ENCODE measurements at places on chromosomes 2 and 18. TPM values are rescaled to one million over a fixed set of nuclear protein-coding genes. Genes with fewer than 3 reads are reported as not detected.
A peak's percentile ranks its signal among the peaks of the same experiment; 100 is the strongest.

GRCh38 chr2:88114889-88115288 lies 13.0 kb downstream of the FABP1 start:
- no peak for DNase-seq

GRCh38 chr2:136098441-136098840 lies 19.5 kb downstream of the CXCR4 start:
- DNase-seq = no peak

GRCh38 chr2:39385172-39385571 lies 51.9 kb downstream of the MAP4K3 start:
- DNase-seq = no peak

GRCh38 chr2:188798159-188798558 lies 176.0 kb upstream of the COL3A1 start:
- no peak for DNase-seq

GRCh38 chr2:47254464-47254863 lies 99.4 kb upstream of the STPG4 start:
- no peak for DNase-seq

GRCh38 chr2:67631483-67631882 lies 234.3 kb downstream of the ETAA1 start:
- no peak for DNase-seq

DNA sequence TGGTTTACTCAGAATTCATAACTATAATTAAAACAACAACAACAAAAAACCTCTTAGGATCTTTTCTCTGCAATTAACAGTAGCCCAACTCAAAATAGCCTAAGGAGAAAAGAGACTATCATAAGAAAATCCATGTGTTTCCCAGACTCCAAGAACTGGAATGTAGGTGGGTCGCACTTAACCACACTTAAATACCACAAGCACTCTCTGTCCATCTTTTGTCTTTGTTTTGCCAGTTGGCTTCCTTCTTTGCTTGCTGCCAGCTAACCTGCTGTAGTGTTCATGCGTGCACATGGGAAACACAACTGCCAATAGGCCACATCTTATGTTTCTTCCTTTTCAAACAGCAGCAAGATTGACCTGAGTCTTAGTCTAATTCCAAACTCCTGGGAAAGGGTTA lies 24.1 kb upstream of the ACVR1 start:
- DNase-seq = no peak

DNA sequence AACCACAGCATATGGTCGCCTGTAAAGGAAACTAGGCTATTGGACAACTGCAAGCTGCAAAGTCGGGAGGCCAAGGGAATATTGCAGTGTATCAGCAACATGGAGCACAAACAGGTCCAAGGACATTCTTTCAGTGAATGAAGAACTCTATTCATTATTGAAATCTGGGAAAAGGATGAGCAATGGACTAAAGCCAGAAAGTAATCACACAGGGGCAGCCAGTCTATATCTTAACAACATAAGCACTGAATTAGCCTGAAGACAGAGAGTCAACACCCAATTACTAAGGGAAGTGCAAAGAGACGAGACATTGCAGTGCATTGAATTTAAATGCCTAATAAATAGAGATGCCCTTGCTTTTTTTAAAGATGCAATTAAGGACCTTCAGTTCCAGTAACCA lies 615.5 kb upstream of the SETBP1 start:
- DNase-seq = no peak

GRCh38 chr2:120472031-120472430 lies 126.1 kb downstream of the INHBB start:
- DNase-seq = no peak

DNA sequence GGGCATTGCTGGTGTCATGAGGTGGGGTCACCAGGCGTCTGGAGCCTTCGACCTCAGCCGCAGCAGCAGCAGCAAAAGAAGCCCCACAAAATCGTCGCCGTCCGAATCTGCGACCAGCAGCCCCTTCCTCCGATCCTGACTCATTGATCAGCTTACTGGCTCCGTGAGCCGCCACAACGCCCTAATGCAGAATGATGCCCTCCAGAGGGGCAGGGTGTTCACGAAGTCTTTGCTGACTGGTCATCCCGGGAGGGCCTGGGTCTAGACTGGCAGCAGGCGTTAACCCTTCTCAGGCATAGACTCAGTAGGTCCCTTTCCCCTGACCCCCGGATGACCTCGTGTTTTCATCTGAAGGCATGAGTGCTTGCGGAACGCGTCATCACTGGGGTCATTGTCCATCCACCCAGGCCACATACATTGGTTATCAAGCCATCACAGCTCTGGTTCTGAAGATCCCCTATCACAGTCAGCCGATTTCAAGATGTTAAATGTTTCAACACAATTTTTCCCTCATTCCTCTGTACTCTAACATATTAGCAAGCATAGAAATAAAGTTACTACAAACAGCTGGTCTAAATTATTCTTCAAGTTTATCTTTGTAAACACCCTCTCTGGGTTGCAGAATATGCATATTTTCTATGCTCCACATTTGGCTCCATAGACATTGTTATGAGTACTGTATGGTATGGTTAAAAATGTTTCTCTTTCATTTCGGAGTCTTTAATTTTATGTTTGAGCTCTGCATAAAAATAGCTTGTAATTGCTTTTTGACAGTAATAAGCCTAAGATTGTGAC lies 83.3 kb upstream of the SALL3 start:
- no peak for DNase-seq

DNA sequence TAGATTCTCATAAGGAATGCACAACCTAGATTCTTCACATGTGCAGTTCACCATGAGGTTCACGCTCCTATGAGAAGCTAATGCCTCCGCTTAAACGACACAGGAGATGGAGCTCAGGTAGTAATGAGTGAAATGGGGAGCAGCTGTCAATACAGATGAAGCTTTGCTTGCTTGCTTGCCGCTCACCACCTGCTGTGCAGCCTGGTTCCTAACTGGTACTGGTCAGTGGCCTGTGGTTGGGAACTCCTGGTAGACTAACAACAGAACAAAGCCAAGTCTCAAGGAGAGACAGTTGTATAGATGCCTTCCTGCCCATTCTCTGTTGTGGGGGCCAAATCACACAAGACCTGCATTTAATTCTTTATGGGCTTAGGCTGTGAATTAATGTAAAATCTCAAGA lies 449.2 kb upstream of the TNP1 start:
- DNase-seq = no peak

DNA sequence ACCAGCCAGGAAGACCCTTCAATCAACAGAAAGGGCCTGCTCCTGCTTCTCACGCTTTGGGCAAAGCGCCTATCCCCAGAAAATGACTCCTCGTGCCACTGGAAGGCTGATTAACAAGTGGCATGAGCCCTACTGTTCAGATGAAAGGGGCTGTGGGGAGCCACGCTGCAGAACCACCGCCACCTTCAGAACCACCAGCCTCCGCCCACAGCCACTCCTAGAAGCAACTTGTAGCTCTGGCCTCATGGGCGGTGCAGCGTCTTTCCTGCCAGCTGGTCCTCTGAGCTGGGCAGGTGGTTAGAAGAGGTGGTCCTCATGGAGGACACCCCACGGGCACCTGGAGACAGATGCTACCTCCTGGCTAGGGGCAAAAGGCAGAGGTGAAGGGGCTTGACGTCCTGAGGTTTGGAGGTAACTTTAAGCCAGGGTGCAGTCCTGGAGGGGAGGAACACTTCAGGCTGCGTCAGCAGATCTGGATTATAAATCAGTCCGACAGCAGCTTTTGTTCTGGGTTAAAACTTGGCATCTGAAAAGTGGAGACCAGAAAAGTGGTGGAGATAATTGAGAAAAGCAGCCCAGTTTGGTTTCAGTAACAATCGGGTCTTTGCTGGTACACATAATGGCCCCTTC lies 861 bp upstream of the SEMA4C start:
- DNase-seq = peak; percentile 61

DNA sequence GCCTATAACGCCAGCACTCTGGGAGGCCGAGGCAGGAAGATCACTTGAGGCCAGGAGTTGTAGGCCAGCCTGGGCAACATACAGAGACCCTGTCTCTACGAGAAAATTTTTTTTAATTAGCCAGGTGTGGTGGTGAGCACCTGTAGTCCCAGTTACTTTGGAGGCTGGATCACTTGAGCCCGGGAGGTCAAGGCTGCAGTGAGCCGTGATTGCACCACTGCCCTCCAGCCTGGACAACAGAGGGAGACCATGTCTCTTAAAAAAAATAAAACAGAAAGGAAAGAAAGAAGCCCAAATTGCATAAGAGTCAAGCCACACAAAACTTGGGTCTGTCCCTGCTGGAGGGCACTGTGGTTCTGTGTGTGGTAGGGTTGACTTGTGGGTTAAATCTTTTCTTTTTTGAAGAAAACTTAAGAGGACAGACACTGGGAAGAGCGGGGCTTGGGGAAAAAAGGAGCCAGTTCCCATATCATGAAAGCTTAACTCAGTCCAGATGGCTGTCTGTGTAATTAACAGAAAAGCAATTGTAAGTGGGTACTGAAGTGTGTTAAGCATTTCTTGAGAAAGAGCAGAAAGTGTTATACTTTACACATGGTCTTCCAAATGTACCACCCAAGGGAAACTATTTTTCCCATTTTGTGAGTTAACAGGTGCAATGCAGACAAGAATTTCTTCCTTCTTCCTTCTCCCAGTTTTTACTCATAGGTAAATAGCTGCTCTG lies 115.1 kb downstream of the ALPK2 start:
- DNase-seq = no peak

GRCh38 chr2:72427022-72427861 lies 279.6 kb upstream of the CYP26B1 start:
- no peak for DNase-seq

DNA sequence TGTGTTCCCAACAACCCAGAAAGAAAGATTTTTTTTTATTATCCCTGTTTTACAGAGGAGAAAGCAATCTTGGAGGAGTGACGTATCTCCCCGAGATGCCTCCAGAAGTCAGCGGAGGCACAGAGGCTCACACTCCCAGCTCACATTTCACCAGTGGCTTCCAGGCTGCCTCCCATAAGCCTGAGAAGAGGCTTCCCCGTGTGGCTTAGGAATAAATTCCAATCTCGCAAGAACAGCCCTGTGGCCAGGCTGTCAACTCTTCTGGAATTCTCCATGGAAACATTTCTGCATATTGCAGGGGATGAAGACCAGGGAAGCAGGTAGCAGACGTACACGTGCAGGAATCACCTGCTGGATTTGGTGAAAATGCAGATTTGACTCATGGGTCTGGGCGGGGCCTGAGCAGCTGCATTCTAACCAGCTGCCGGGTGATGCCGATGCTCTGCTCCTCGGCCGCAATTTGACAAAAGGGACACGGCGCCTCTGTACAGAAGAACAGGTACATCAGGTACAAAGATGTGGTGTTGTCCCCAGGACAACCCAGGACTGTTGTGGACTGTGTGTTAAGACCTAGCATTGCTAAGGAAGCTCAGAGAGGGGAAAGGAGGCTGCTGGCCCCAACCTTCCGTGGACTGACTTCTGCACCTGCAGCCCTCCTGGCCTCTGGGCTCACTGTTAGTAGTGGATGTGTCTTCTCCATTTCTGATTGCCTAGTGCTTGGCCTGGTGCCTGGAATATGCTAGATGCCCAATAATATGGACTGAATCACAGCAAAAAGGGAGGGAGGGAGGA lies 114.2 kb upstream of the ID2 start:
- DNase-seq = no peak

DNA sequence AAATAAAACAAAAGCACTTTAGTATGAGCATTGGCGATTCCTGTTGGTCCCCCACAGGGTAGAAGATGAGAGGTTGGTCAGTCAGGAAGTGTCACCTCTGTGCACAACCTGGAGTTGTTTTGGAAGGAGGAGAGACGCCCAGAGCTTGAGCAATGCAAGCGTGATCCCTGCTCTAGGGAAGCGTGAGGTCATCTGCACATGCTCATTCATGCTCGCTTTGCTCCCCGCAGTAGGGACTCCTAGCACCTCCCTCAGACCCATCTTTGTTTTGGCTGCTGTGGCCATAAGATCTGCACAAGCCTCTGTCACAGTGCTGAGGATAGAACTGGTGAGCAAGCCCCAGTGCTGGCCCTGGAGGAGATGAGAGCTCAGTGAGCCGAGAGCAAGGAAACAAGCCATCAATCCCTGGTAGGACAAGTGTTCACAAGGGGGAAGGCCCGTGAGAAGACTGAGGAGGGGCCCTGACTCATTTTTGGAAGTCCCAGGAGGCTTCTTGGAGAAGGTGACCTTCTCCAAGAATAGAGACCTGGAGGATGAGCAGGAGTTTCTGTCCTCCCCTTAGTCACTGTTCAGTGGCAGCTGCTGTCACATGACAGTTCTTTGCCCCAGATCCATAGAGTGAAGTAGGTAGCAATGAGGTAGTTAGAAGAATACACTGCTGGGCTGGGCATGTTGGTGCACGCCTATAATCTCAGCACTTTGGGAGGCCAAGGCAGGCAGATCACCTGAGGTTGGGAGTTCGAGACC lies 13.3 kb upstream of the ATP8B1 start:
- no peak for DNase-seq

GRCh38 chr2:80643598-80643997 lies 339.0 kb upstream of the LRRTM1 start:
- no peak for DNase-seq

- no peak for DNase-seq
Measured at GRCh38 chr2:217218269-217219163, 358.7 kb upstream of the TNP1 start.

DNA sequence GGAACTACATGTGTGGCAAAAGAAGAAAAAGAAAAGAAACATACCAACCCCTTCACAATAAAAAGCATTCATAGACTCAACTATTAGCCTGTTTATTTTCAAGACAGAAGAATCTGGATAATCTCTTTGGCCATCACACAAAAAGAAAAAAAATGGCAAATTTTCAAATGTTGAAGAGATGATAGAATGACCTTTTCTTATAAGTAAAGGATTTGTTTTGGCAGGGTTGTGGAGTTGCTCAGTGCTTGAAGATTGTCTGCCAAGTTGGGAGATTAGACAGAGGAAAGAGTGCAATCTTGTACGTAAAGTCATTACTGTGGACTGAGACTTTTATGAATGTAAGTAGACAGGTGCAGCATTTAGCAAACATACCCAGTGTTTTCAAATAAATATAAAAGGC lies 18.5 kb upstream of the FAM171B start:
- no peak for DNase-seq

DNA sequence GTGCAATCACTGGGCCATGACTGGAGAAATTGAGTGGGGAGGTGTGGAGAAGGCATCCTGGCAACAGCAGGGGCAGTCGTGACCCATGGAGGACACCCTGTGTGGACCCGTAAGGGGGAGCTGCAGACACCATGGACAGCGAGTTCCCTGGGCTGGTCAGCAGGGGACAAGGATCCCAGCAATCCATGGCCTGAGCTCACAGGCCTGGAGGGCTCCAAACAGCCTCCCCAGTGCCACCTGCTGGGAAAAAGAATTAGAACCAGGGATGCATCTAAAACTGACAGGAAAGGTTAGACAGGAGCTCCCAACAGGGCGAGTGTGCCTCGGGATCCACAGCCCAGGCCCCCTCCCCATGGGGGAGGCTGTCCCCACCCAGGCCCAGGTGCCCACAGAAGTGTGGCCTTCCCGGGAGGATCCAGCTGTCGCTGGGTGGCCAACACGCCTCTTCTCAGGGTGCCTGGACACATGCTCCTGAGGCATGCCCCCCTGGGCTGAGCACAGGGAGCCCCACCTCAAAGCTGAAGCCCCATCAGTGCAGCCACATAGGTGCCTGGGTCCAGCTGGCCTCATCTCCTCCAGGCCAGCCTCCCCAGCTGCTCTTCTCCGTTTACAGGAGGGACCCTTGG lies 20.5 kb upstream of the KIF1A start:
- no peak for DNase-seq

REG3G gene
- total RNA-seq = 0.35 TPM

CLEC4F gene
- total RNA-seq = 2.4 TPM

GPR35 gene
- 7.9 TPM for total RNA-seq

BCL2 gene
- total RNA-seq = 55.9 TPM

MYO1B gene
- total RNA-seq = 16.4 TPM

ASPRV1 gene
- total RNA-seq = 5.2 TPM
